ENCODE measurements at places on chromosomes 3 and 15.

- no peak for DNase-seq
Observed at GRCh38 chr15:89395461-89395871, 60.8 kb upstream of the POLG start.

DNA sequence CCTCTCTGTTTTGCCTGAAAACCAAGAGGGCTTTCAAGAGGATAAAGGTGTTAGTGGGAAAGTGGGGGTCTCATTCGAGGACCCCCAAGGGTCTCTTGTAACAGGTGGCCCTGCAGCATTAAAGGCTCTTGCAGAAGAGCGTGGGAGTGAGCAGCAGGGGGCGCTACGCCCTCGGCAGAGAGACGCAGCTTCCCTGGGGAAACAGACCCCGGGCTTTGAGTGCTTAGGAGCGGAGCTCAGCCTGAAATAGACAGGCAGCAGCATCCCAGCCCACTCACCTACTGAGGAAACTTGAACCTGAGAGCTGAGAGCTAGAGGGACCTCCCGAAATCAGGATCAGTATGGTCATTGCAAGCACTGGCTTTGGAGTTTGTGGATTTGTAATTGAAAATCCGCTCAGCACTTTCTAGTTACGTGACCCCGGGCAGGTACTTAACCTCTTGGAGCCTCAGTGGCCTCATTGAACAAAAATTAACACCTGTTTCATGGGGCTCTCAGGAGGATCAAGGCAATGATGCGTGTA lies 25.7 kb downstream of the RPLP1 start:
- peak; percentile 65 for DNase-seq

DNA sequence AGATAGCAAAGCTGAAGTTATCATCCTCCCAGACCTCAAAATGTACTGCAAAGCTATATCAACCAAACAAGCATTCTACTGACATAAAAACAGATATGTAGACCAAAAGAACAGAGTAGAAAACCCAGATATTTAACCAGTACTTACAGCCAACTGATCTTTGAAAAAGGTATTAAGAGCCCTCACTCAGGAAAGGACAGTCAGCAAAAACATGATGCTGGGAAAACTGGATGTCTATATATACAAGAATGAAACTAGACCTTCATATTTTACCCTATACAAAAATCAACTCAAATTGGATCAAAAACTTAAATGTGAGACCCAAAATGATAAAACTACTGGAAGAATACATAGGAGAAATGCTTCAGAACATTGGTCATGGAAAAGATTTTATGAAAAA lies 87.5 kb upstream of the MME start:
- DNase-seq = no peak

GRCh38 chr3:153008226-153008625 lies 153.8 kb upstream of the RAP2B start:
- DNase-seq = no peak

DNA sequence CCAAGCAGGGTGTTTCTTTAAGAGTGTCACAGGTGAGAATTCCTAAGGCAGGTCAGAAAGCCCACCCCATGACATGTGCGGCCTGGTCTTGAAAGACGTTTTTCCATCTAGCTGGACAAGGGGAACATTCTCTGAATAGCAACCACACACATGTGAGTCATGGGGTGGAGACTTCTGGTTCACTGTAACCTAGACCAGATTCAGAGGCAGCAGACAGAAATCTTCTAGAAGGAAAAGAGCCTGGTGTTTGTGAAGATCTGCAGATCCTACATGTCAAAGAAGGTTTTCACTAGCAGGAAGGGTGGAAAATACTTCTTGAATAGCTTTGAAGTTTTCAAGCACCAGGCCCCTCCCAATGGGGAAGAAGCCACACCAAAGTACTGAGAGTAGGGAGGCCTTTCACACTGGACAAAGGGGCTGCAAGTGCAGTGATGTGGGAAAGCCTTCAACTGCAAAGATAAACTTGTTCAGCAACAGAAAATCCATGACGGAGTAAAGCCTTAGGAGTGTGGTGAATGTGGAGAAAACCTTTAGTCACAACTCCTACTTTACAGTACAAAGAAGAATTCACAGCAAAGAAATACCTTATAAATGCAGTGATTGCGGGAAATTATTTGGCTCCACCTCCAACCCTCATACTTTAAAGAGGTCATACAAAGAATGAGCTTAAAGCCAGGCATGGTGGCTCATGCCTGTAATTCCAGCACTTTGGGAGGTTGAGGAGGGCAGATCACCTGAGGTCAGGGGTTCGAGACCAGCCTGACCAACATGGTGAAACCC lies 17.6 kb downstream of the ADAM10 start:
- DNase-seq = peak; percentile 39

DNA sequence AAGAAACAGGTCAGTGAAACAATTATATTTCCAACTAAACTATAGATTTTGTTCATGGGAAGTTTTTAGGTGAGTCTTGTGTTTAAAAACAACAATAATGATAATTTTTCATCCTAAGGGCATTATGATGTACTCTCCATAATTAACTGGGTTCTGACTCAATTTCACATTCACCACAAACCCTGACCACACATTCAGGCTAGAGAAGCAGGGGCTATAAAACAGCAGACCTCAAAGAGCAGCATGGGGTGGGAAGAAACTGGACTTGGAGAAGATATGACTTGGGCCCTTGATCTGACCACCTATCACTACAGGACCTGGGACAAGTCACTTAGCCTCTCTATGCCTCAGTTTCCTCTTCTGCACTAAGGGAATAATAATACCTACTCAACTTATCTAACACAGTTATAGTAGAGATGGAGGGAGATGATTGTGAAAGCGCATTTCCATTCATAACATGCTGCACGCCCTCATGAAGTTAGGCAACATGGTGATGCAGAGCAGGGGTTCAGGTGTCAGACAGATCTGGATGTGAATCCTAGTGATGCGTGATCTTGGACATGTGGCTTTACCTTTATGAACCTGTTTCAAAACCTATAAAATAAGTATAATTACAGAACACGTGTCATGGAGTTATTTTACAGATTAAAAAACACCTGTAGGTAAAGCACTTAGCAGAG lies 63.0 kb upstream of the ACP3 start:
- DNase-seq = peak; percentile 82

- DNase-seq = no peak
Observed at GRCh38 chr3:60399292-60399691, 852.0 kb downstream of the FHIT start.

- no peak for DNase-seq
Observed at GRCh38 chr15:71375934-71376333, 260.7 kb downstream of the THSD4 start.
